ENCODE measurements at places on chromosomes 3 and 15. TPM values are rescaled to one million over a fixed set of nuclear protein-coding genes. Genes with fewer than 3 reads are reported as not detected.

DNA sequence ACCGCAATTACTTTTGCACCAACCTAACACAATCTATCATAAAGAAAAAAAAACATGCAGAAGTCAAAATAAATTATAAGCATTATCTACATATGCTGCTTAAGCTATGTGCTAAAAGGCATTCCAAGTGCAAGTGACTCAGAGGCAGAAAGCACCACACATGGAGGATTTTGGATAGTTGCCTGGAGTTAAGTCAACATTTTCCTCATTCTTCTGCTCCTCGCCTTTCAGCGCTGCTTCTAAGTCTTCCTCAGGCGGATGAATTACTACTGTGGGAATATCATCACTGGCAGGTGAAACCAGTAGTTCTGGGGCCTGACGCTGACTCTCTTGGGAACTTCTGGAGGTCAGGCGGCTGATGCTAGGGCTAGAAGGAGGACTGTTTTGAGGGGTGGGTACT is 53.1 kb downstream of the SLC4A7 start:
- no peak overlapping the region for H3K4me3 ChIP-seq
- peaks cover 18% of the 10 kb centered on the region for H3K36me3 ChIP-seq
- no peaks in the 10 kb centered on the region for H3K27me3 ChIP-seq
- DNase-seq: no peak

GRCh38 chr15:31230630-31231485 is 95.8 kb upstream of the KLF13 start:
- no peaks in the 10 kb centered on the region for H3K27me3 ChIP-seq
- no peak overlapping the region for H3K27ac ChIP-seq
- H3K4me1 ChIP-seq: peaks cover 12% of the 10 kb centered on the region
- no peak for DNase-seq
- H3K36me3 ChIP-seq: no peaks in the 10 kb centered on the region

DNA sequence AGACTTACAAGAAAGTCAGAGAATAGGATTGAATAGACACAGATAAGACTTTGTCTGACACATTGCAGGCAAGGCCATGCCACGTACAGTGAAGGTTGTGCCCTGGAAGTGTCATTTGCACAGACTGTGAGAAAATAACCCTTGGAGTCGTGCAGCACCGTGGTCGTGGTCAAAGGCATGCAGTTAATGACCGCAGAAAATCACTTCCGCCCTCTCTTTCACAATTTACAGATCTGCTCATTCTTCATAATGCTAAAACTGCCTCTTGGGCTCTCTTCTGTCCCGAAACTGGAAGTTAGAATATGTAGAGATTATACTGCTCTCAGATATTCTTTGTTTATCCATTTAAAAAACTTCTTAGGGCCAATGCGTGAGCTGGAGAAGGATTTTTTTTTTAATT is 73.2 kb upstream of the CTXND1 start:
- H3K4me3 ChIP-seq: no peak overlapping the region
- DNase-seq: no peak
- H3K27me3 ChIP-seq: no peaks in the 10 kb centered on the region

GRCh38 chr3:182364323-182364722 is 429.0 kb upstream of the ATP11B start:
- no peaks in the 10 kb centered on the region for H3K4me1 ChIP-seq
- no peak overlapping the region for H3K4me3 ChIP-seq
- H3K27ac ChIP-seq: no peak overlapping the region
- H3K36me3 ChIP-seq: no peaks in the 10 kb centered on the region
- no peak for DNase-seq

GRCh38 chr3:38644016-38644661 is 5.3 kb downstream of the SCN5A start:
- H3K4me3 ChIP-seq: no peak overlapping the region
- H3K27ac ChIP-seq: no peak overlapping the region
- no peak for DNase-seq
- H3K27me3 ChIP-seq: peaks cover 46% of the 10 kb centered on the region

DNA sequence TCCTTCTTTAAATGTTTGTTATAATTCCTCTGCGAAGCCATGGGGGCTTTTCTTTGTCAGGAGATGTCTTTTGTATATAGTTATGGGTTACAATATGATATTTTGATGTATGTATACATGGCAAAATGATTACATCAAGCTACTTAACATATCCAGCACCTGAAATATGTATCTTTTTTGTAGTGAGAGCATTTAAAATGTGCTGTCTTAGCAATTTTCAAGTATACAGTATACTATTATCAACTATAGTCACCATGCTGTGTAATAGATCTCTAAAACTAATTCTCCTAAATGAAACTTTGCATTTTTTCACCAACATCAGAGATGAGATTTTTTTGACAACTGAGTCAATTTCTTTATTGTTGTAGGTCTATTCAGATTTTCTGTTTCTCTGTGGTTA is 77.2 kb downstream of the STXBP5L start:
- H3K36me3 ChIP-seq: no peaks in the 10 kb centered on the region
- H3K4me1 ChIP-seq: no peaks in the 10 kb centered on the region
- no peak for DNase-seq
- H3K27ac ChIP-seq: no peak overlapping the region

DNA sequence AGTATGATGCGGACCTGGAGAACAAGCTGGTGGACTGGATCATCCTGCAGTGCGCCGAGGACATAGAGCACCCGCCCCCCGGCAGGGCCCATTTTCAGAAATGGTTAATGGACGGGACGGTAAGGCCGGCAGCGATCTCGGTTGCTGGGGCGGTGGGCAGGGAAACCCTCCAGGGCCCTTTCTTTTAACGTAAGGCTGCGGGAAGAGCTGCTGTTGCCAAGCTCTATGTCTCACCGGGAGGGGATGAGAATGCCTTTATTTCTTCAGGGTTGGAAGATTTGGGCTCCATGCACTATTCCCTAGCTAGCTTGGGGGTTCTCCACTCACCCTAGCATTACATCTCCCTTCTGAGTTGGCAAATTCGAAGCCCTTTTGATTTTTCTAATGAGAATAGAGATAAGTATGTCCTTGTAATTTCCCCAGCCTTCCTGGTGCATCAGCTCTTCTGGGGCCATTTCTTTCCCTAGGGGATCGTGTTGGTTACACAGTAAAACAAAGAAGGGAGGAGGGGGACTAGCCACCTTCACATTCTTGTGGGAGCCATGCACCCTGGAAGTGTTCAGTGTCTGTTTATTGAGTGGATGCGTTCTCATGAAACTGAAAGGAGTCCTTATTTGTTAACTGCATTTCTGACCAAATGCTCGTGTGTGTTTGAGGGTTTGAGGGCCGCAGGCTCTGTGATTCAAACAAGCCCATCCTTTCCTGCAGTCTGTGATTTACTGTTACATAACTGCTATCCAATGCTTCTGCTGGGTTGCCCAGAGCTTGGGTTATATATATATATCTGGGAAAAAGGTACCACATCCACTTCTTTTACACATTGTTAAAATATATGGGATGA is 982 bp downstream of the TAGLN3 start:
- peaks cover 11% of the 10 kb centered on the region for H3K4me1 ChIP-seq
- H3K27ac ChIP-seq: no peak overlapping the region
- H3K27me3 ChIP-seq: peaks cover 22% of the 10 kb centered on the region
- H3K36me3 ChIP-seq: no peaks in the 10 kb centered on the region
- no peak for DNase-seq

- H3K36me3 ChIP-seq: peaks cover 3% of the 10 kb centered on the region
- H3K27ac ChIP-seq: peak overlapping the region; percentile 69
- no peak overlapping the region for H3K4me3 ChIP-seq
- no peak for DNase-seq
These were observed 4.9 kb downstream of the FLNB start for GRCh38 chr3:58013099-58013498.

DNA sequence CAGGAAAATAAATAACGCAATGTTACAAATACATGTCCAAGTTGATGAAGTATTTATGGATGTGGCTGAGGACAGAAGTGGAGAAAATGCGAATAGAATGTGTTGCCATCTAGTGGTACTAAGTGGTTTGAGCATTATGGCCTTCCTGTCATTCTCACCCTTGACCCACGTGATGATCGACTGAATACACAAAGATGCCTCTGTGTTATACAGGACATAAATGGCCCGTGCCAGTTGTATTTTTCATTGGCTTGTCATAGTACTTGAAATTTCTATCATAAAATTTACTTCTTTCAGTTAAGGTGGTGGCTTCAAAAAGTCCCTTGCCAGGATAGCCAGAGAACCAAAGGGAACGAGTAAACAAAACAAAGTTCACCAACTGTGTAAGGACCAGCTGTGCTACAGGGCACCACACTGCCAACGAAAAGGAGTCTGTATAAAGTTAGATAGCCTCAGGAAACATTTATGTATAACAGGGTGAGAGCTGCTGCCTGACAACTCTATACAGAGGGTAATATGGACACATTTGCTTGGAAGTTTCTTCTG is 103.7 kb downstream of the MYH15 start:
- no peaks in the 10 kb centered on the region for H3K36me3 ChIP-seq
- H3K27ac ChIP-seq: no peak overlapping the region
- peak; percentile 48 for DNase-seq
- H3K4me1 ChIP-seq: no peaks in the 10 kb centered on the region

- DNase-seq: no peak
- peak overlapping the region; percentile 12 for H3K27ac ChIP-seq
- no peaks in the 10 kb centered on the region for H3K4me1 ChIP-seq
These were observed 136.2 kb downstream of the TPRG1 start for GRCh38 chr3:189307963-189308362.

Gene ZNF80
- 0.23 TPM for polyA plus RNA-seq

Gene FAM81A
- polyA plus RNA-seq: 1.2 TPM

Gene AP3B2
- 5.0 TPM for polyA plus RNA-seq

Gene SUSD5
- polyA plus RNA-seq: 2.5 TPM

Gene STARD9
- 7.8 TPM for polyA plus RNA-seq

Gene MSL2
- polyA plus RNA-seq: 37.4 TPM

Measured in thymus (tissue), 14 donors.